Transverse colon (tissue), 4 donors: ENCODE measurements at places on chromosomes 12 and 14. TPM values are rescaled to one million over a fixed set of nuclear protein-coding genes. Genes with fewer than 3 reads are reported as not detected.

DACT1 gene
- 3.7 TPM for total RNA-seq

KRT6B gene
- total RNA-seq = not detected

HOTAIR gene
- total RNA-seq = not detected

KCNH5 gene
- not detected for total RNA-seq

LRFN5 gene
- 1.1 TPM for total RNA-seq

PLBD1 gene
- total RNA-seq = 49.7 TPM

PTGDR gene
- 27.8 TPM for total RNA-seq

NFATC4 gene
- 23.0 TPM for total RNA-seq

RAB15 gene
- 11.6 TPM for total RNA-seq

CLEC4D gene
- total RNA-seq = not detected

CCDC175 gene
- 0.95 TPM for total RNA-seq

AQP6 gene
- not detected for total RNA-seq

SUSD6 gene
- 159 TPM for total RNA-seq

KRT83 gene
- not detected for total RNA-seq

CCNK gene
- total RNA-seq = 42.6 TPM

PRICKLE1 gene
- total RNA-seq = 1.2 TPM

TC2N gene
- 65.5 TPM for total RNA-seq

CDH24 gene
- total RNA-seq = 1.2 TPM

NUP37 gene
- total RNA-seq = 3.2 TPM

LMO3 gene
- 44.5 TPM for total RNA-seq

PARPBP gene
- 3.0 TPM for total RNA-seq

NFE2 gene
- total RNA-seq = not detected

GRCh38 chr12:43482311-43483085 is 69.5 kb downstream of the ADAMTS20 start:
- no peak for DNase-seq

- no peak for DNase-seq
Measured at GRCh38 chr12:2058837-2059236, 6.0 kb downstream of the CACNA1C start.

DNA sequence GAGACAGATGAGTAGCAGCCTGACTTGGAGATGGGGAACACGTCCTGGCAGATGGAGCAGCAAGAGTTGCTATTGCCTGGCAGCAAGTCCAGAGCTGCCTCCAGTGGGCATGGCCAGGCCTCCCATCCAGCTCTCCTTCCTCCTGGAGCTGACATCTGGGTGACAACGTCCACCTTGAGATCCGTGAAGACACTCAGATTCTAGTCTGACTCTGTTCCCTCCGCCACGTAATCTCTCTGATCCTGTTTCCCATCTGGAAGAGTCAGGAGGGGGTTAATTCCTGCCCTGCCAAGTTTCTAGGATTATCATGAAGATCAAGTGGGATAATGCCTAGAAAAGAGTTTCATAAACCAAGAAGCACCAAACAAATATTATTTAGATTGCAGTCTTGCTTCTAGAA is 65.3 kb upstream of the FAM181A start:
- DNase-seq = no peak

DNA sequence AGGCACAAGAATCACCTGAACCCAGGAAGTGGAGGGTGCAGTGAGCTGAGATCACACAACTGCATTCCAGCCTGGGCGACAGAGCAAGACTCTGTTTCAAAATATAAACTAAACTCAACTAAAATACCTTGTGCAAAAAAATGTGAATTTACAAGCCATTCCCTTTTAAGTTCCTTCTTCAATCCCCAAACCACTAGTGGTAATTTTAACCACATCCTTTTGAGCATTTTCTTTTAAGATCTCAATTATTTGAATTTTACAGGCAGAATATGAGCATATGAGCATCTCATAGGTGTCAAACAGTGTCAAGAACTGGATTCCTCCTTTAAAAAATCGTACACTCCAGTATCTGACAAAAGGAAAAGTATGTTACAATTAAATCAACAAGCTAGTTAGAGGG is 57.0 kb upstream of the NPFF start:
- no peak for DNase-seq

- no peak for DNase-seq
Measured at GRCh38 chr12:110243227-110243626, 37.8 kb upstream of the ATP2A2 start.

GRCh38 chr14:84485036-84485435 is 1044.9 kb upstream of the FLRT2 start:
- DNase-seq = no peak

DNA sequence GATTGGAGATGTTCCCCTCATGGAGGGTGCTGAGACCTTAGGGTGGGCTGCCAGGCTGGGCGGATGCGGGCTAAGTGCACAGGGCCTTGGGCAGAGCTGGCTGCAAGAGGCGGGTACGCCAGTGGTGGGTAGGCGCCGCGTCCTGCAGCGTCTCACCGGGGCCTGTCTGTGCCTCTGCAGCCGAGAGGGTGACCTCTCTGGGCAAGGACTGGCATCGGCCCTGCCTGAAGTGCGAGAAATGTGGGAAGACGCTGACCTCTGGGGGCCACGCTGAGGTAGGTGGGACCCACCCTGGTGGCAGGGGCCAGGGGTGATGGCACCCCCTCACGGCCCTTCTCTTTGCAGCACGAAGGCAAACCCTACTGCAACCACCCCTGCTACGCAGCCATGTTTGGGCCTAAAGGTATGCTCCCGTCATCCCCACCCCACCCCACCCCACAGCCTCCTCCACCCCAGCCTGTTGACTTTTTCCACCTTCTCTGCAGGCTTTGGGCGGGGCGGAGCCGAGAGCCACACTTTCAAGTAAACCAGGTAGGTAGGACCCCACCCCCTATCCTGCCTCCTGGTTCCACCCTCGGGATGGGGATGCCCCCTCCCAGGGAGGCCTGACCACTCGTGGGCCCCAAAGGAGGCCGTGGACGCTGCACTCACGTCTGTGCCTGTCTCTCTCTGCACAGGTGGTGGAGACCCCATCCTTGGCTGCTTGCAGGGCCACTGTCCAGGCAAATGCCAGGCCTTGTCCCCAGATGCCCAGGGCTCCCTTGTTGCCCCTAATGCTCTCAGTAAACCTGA is 1.5 kb downstream of the CRIP1 start:
- DNase-seq = peak; percentile 70

GRCh38 chr14:50955373-50956043 is 11.2 kb upstream of the PYGL start:
- peak; percentile 77 for DNase-seq

GRCh38 chr12:55849616-55850343 is 7.0 kb upstream of the MMP19 start:
- DNase-seq = no peak

GRCh38 chr12:113740699-113741098 is 225.4 kb downstream of the RBM19 start:
- DNase-seq = no peak

DNA sequence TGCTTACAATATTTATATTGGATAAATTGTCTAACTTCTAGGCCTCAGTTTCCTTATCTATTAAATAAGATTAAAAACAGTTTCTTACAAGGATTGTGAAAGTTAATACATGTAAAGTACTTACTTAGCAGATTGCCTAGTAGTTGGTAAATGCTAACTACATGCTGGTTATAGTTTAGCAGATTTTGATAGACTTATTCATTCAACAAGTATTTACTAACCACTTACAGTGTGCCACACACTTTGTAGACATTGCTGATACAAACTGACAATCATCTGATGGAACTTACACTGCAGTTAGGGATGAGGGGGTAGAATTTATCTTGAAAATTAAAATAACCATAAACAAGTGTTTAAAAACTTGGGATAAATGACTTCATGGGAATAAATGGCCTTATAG is 50.4 kb downstream of the ARID2 start:
- DNase-seq = no peak

GRCh38 chr14:50733494-50733893 is 65.4 kb upstream of the SAV1 start:
- no peak for DNase-seq

DNA sequence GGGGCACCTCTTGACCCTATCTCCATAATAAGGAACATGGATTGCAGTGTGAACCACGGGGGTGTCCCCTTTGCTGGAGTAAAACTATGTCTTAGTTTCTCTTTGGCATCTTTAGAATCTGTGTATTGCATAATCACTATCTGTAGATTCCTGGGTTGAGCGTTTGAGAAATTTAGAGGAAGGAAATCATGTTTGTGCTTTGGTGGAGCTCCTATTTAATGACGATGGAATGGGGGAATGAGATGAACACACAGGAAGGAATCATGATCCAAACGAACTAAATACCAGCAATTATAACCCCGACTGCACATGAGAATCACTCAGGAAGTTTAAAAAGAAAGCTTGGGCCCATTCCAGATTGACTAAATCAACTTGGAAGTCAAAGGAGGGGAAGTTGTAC is 1.3 kb upstream of the MYG1 start:
- no peak for DNase-seq

DNA sequence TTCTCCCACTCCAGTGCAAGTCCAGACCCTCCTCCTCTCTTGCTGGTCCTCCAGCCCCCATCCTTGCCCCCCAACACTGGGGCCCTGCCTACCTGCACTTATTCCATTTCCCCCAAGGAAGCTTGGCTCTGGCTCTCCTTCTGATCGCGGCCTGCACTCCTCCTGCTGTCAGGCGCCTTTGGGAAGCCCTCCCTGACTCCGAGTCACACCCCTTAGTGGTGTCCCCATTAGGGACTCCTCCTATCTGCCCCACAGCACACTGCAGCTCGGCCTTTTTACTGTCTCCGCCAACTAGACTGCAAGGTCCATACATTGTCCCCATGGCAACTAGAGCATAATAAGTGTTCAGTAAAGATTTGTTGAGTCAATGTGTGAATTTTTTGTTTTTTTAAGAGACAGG is 32.9 kb downstream of the FIGNL2 start:
- DNase-seq = no peak

GRCh38 chr14:32980178-32980901 is 41.7 kb downstream of the NPAS3 start:
- no peak for DNase-seq

DNA sequence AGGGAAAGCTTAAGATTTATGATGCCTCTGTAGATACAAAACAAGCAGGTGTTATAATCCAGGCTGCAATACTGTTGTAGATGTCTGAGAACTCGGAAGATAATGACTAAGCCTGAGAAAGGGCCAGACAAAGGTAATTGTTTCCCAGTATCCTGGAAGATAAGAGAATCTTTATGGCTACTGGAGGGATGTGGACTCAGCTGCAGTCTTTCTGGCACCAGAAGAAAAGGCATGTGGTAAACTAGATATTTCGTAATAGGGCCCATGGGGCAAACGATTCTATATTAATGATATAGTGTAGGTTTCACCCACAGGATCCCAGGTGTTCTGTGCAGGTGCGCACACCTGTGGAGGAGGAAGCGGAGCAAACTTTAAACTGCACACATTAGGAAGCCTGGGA is 9.2 kb upstream of the APOLD1 start:
- peak; percentile 63 for DNase-seq

DNA sequence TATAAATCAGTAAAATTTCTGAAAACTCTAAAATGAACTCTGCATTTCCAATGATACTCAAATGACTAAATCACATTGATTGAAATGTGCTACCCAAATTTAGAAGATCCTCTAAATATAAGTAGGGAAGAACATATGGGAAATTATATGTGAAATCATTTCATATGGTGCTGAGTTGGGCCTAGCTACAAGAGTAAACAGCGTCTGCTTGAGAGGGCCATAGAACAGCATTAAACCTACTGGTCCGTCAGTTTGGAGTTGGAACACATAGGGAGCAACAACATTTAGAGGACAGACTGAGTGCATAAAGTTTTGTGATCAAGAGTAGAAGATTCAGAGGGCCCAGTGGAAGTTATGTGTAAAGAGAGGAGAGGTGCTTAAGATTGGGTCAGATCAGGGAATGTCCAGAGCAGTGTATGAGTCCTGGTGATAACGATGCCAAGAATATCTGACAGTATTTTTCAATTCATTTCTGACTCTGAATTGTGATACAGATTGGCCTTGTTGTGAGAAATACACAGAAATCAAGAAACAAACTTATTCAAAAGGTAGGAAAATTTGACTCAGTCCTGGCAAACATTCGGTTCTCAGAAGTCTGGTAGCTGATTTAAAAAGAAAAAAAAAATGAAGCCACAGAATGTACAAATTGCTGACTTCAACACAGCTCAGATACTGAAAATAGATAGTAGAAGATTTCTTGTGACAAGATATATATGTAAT is 362.2 kb downstream of the CCDC91 start:
- DNase-seq = no peak

DNA sequence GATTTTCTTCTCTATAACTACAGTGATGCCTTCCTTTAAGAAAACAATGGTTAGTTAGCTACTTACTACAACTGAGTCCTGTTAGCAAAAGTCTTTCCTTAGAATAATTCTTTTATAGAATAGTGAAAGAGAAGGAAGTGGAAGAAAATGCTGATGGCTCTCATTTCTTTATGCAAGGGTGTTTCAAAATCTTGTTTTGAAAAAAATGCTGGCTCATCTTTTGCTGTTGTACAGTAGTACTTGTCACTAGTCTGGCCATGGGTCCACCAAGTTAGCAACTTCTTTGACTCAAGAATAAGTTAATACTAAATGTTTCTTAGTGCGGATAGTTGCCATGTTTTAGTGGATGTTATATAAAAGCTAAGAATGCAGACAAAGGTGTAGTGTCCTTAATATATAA is 225.4 kb downstream of the PTPRO start:
- DNase-seq = no peak

- DNase-seq = no peak
Measured at GRCh38 chr14:34075042-34075744, 124.3 kb upstream of the EGLN3 start.

GRCh38 chr14:57182760-57183503 is 85.8 kb downstream of the EXOC5 start:
- DNase-seq = no peak

GRCh38 chr12:130960058-130960457 is 6.4 kb downstream of the ADGRD1 start:
- DNase-seq = no peak

GRCh38 chr12:68823696-68824095 is 15.7 kb downstream of the MDM2 start:
- no peak for DNase-seq

DNA sequence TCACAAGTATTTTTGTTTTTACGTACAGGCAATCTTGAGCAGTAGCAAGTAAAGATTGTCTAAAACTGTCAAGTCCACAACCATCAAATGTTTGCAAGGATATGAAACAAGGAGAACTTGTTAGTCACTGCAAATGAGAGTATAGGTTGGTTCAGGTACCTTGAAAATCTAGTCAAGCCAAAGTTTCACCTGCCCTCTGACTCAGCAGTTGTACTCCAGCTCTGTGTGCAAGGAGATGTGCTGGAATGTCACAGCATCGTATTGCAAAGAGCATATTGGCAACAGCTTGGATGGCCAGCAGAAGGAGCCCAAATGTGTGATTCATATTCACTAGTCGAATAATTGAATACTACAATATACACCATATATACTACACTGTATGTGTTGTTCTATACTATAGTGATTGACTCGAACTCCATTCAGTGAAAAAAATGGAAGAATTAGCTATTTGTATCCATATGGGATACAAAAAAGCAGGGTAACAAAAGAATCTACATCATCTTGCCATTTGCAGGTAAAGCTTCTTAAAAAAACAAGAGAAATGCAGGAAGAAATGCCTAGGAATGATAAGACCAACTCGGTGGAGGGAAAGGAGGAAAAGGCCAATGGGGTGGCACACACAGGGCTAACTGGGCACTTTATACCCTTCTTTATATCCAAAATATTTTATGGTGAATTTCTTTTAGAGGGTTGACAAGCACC is 44.0 kb downstream of the EID3 start:
- DNase-seq = no peak

GRCh38 chr14:101017209-101017608 is 113.7 kb upstream of the RTL1 start:
- DNase-seq = no peak
